ENCODE measurements at places on chromosomes 3 and 15.

GRCh38 chr3:165696496-165696895, 140.7 kb downstream of the BCHE start:
- no peak for DNase-seq

DNA sequence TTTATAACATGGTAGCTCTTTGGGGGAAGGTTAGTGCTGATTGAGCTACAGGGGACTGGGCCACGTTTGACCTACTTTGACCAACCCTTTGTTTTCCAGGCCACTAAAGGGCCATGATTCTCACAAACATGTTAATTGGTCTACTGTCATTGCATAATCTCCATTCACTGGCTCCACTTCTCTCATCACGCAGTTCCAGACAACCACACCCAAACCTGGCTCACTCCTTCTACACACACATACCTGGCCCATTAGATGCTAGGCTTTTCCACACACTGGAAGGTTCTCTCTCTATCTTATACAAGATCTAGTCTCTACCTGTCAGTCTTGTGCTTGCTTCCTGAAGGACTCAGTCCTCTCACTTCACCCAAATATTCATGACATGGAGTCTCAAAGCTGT, 15.9 kb downstream of the TGM5 start:
- DNase-seq: no peak

GRCh38 chr15:90402767-90403166, 14.7 kb downstream of the IQGAP1 start:
- no peak for DNase-seq

- DNase-seq: no peak
Observed at GRCh38 chr3:190542846-190543245, 29.0 kb downstream of the IL1RAP start.

DNA sequence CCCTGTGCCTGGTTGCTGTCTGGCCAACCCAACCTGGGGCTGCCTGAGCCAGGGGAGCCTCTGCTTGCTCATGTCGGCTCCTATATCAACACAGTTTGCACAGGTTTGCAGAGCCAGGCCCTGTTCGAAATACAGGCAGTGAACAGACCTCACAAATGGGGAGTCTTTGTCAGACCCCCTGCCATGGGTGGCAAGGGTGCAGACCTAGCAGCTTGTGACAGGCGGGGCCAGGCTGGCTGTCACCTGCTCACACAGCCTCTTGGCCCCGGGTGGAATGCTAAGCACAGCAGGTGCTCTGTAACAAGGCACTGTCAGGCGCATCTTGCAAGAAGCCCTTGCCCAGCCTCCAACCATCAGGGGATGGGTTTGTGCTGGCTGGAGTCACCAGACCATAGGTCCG, 47.3 kb downstream of the BDH1 start:
- no peak for DNase-seq

GRCh38 chr3:174907027-174907426, 47.9 kb downstream of the NAALADL2 start:
- DNase-seq: no peak

GRCh38 chr3:193971966-193972365, 164.0 kb upstream of the HES1 start:
- no peak for DNase-seq

- peak; percentile 91 for DNase-seq
Observed at GRCh38 chr15:32682569-32682968, 35.2 kb upstream of the GREM1 start.

DNA sequence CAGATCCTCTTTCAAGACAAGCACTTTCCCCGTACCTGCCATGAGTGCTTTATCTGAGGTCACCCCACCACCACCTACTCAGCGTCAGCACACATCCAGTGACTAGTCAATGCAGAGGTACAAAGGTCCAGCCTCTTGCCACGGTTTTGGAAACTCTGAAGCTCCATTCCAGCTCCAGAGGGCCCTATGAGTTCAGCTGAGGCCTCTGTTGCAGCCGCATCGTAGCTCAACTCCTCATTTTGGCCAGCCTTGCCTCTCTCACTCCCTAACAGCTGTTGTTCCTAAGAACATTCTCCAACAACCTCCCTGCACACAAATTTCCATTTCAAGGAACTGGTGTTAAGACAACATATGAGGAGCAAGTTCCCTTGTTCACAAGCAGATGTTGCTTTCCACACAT, 405.1 kb upstream of the PROK2 start:
- DNase-seq: no peak

- DNase-seq: peak; percentile 45
Observed at GRCh38 chr3:152241142-152242017, 27.3 kb upstream of the MBNL1 start.

DNA sequence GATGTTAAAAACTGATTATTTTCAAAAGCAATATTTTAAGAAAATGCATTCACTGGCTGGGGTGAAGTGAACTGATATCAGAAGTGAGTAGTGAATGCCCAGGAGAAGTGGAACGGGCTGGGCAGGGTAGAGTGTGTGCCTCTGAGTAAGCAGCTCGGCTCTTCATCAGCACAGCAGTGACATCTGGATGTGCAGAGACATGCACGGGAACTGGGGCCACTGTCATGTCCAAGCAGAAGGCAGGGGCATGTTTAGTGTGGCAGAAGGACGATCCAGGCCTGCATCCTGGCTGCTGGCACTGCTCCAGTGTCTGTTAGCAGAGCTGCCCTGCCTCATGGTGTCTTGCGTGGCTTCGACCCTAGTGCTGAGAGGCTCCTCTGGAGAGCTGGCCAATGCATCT, 305.6 kb upstream of the LRRFIP2 start:
- DNase-seq: no peak

GRCh38 chr3:83649692-83650091, 1309.1 kb upstream of the CADM2 start:
- no peak for DNase-seq

DNA sequence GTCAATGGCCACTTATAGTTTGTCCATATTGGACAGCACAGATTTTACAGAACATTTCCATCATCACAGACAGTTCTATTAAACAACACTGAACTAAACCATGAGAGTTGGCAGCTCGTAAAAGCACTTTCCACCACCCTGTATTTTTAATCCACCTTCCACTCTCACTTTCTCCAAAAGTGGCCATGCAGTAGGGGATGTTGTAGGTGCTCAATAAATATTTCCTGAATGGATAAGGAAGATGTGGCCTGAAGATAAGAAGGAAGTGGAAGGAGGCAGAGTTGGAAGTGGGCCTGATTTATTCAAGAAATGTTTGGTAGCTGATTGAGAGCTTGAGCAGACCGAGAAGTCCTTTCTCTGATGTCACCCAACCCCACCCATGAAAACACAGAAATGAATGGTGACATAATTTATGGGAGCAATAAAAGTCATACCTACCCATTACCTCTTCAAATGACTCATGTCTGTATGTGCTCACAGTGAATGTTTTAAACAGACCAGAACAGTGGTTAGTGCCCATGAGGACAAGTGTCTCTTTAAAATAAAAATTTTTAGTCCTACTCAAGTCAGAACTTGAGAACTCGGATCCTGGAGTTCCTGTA, 39.6 kb upstream of the CTNNB1 start:
- no peak for DNase-seq

- peak; percentile 82 for DNase-seq
Observed at GRCh38 chr3:61682671-61683548, 121.5 kb downstream of the PTPRG start.

GRCh38 chr3:35393901-35394799, 245.2 kb upstream of the ARPP21 start:
- DNase-seq: no peak

DNA sequence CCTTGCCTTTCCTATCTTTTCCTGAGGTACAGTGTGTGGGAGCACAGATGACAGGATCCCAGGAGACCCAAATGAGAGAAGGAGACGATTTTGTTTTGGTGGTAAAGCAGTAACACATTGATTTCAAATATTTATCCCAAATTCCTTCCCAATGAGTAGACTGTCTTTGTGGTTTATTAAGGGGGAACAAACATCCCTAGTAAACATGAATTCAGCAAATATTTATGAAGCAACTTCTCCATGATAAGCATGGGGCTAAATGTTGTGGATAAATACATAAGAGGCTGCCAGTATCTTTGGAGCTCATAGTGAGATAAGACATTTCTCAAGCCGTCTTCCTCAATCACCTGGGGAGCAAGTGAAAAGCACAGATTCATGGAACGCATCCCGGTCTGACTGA, 460.8 kb upstream of the CFAP20DC start:
- peak; percentile 8 for DNase-seq

GRCh38 chr3:17070161-17070959, 185.6 kb downstream of the PLCL2 start:
- peak; percentile 65 for DNase-seq

- DNase-seq: peak; percentile 24
Observed at GRCh38 chr15:89657686-89658200, 2.5 kb upstream of the KIF7 start.

DNA sequence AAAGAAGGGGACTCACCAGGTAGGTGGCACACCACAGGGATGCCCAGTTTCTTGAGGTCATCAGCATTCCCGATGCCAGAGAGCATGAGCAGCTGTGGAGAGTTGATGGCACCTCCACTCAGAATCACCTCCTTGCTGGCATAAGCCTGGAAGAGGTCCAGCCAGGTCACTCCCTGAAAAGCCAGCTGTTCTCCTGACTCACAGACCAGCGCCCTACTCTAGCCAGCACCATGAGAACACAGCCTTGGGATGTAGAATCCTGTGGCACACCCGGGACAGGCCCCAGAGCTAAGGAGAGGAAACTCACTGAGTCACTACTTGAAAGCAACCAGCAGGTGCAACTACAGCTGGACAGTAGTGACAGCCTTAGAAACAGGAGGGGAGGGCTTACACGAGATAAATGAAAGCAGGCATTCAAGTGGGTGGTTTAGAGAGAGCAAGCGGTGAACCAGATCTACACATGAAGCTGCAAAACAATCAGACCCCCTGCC, 24.5 kb downstream of the CHDH start:
- DNase-seq: no peak

- DNase-seq: no peak
Observed at GRCh38 chr3:78163379-78163778, 1123.5 kb downstream of the ROBO2 start.

GRCh38 chr3:48245136-48245535, 4.2 kb downstream of the ZNF589 start:
- DNase-seq: no peak

DNA sequence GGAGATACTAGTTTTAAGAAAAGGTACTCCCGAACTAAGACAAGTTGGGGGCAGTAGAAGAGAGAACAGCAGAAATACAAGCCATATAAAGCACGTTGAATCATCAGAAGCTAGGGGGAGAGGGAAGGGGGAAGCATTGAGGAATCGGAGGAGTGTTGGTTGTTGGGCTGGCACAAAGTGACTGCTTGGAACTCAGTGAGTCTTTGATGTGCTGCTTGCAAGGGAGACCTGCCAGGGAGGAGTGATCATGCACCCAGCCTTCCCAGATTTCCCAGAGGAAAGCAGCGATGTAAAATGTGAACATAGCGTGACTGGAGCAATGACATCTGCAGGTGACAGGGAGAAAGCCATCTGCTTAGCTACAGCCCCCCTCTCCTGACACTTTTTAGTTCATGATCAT, 192.4 kb upstream of the IL12A start:
- DNase-seq: no peak

GRCh38 chr15:66923438-66923881, 141.9 kb upstream of the SMAD3 start:
- no peak for DNase-seq
